HCT116 (cell line): ENCODE measurements at places on chromosomes 6 and 20. TPM values are rescaled to one million over a fixed set of nuclear protein-coding genes. Genes with fewer than 3 reads are reported as not detected.

Gene MANEA
- total RNA-seq, result 13.9 TPM

Gene ARMH2
- total RNA-seq, result not detected

Gene CTSZ
- 100 TPM for total RNA-seq

Gene PXMP4
- total RNA-seq, result 9.6 TPM

DNA sequence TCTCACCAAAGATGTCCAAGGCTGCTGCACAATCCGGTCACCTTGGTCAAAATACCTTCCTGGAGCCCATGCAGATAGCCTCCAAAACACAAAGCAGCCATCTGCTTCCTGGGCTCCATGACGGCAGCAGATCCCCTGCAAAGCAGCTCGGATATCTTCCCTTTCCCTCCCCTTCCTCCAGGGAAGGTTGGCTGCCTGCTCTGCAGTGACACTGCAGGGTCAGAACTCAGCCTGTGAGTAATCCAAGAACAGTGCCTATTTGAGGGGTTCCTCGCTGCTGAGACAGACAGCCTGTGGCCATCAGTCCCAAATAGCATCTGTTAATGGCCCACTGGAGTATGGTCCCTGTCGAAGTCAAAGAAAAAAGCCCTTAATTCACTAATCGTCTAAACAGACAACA lies 270.8 kb downstream of the PREX1 start:
- peaks cover 15% of the 10 kb centered on the region for H3K27me3 ChIP-seq
- H3K4me1 ChIP-seq, result no peaks in the 10 kb centered on the region
- H3K4me3 ChIP-seq, result no peak overlapping the region
- H3K27ac ChIP-seq, result no peak overlapping the region

DNA sequence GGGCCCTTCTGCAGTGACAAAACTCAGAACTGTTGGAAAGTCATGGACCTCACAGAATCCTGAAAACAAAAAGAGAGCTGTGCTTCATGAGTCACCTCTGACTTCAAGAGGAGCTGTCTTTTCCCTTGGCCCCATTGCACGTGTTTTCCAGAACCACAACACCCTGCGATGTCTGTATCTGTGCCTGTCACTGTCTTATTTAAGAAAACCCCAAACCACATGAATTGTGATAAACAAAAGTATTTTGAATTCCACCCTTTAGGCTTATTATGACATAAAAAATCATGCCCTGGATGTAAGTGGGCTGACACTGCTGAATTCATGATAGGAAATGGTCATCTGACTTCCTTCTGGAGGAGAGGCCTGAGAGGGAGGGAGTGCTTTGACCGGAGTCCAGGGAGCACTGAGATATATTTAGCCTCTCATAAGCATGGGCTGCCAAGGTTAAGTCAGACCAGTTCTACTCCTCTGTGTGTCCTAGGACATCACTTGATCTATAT lies 96.4 kb upstream of the DUSP22 start:
- H3K4me3 ChIP-seq, result no peak overlapping the region
- DNase-seq, result no peak
- H3K27me3 ChIP-seq, result no peaks in the 10 kb centered on the region
- H3K27ac ChIP-seq, result no peak overlapping the region
- no peaks in the 10 kb centered on the region for H3K36me3 ChIP-seq
- no peaks in the 10 kb centered on the region for H3K4me1 ChIP-seq

- no peak for DNase-seq
- no peak overlapping the region for H3K4me3 ChIP-seq
- H3K27ac ChIP-seq, result no peak overlapping the region
- H3K4me1 ChIP-seq, result no peaks in the 10 kb centered on the region; the same call in 1 of the 2 replicates
- no peaks in the 10 kb centered on the region for H3K36me3 ChIP-seq
Measured at GRCh38 chr6:125746019-125746414, 3.4 kb upstream of the HEY2 start.

GRCh38 chr6:39865011-39865888 lies 69.0 kb downstream of the MOCS1 start:
- no peak overlapping the region for H3K4me3 ChIP-seq
- DNase-seq, result peak; percentile 50
- H3K27ac ChIP-seq, result no peak overlapping the region
- H3K4me1 ChIP-seq, result no peaks in the 10 kb centered on the region
- no peaks in the 10 kb centered on the region for H3K36me3 ChIP-seq

GRCh38 chr6:165223101-165223500 lies 86.3 kb downstream of the C6orf118 start:
- H3K27ac ChIP-seq, result no peak overlapping the region
- H3K36me3 ChIP-seq, result no peaks in the 10 kb centered on the region
- no peaks in the 10 kb centered on the region for H3K27me3 ChIP-seq
- no peak for DNase-seq
- H3K4me1 ChIP-seq, result no peaks in the 10 kb centered on the region
- no peak overlapping the region for H3K4me3 ChIP-seq

DNA sequence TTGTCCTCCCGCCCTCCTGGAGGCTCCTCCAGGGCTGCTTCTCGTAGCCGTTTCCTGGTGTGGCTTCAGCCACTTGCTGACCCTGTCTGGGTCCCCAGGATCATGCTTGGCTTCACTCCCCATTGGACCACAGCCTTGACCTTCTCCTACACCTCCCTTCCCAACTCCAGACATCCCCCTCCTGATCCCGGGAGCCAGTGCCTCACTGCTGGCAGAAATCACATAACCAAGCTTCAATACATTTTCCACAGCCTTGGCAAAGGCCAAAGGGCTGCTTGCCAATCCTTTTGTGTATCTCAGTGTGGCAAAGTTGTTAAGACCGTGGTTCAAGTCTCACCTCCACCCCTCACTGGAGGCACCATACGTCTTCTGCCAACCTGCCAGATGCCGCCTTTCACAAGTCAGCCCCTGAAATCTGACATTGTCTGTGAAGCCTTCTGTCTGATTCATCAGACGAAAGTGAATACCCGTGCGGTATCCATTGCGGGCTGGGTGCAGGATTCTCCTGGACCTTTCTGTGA lies 60.1 kb downstream of the PHACTR3 start:
- H3K36me3 ChIP-seq, result no peaks in the 10 kb centered on the region
- H3K27ac ChIP-seq, result no peak overlapping the region
- peaks cover 40% of the 10 kb centered on the region for H3K27me3 ChIP-seq
- DNase-seq, result no peak
- no peaks in the 10 kb centered on the region for H3K4me1 ChIP-seq

DNA sequence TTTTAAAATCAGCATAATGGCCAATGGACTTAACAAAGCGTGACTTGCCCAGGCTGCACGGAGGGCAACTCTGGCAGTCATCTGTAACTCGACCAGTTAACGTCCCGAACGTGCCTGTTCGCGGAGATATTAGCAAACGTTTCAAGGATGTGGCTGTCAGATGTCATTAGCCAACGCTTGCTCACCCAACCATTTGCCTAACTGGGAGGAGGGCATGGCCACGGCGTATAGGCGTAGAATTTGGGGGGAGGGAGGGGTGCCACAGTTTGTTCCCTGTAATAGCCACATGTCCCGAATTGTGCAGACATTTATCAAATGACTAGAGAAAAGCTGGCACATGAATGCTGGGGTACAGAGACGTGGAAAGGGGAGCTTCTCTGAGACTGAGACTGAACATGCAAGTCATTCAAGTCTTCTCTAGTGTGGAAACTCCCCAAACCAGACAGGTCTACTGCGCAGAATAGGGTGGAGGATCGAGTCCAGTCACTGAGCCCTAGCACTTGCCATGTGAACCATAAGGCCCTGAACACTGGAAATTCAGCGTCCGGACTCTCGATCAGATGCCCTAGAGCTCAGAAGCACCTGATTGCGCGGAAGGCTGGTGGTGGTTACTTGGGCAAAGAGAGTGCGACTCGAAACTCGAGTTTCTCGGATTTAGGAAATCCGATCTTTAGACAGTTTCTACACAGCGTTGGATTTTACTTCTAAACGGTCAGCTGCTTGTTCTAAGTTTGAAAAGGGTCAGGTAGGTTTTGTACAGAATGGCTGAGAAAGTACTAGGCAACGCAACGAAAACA lies 32.6 kb downstream of the TFAP2B start:
- no peak overlapping the region for H3K4me3 ChIP-seq
- H3K36me3 ChIP-seq, result no peaks in the 10 kb centered on the region
- H3K4me1 ChIP-seq, result no peaks in the 10 kb centered on the region
- DNase-seq, result no peak
- no peak overlapping the region for H3K27ac ChIP-seq
- no peaks in the 10 kb centered on the region for H3K27me3 ChIP-seq

DNA sequence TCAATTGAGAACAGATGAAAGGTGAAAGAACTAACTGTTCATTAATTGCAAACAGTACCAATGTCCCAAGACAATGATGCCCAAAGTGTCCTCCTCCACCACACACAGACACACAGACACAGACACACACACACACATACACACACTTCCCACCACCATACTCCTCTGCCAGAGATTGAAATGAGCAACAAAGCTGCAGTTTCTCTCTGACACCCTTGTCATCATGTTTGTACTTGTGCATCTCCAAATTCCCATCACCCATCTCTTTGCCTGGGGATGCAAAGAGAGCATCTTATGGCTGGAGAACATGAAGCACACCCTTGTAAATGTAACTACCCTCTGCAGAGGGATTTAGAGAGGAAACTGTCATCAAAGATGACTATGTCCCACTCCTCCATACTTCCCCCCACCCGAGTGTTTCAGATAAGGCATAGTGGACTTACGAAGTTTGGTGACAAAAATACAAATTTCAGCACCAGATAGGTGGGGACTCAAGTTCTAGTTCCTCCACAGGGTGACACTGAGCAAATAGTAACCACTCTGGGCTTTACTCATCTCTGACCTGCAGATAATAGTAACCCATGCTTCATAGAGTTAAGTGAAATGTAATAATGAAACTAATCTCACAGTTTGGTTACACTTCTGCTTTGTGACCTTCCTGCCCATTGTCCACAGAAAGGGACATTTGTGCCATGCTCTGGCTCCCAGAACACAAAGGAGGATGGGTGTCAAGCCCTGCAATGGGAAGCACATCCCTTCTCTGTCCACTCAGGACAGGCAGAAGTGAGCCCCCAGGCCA lies 8.7 kb downstream of the MAFB start:
- peaks cover 78% of the 10 kb centered on the region for H3K27me3 ChIP-seq
- DNase-seq, result no peak
- no peaks in the 10 kb centered on the region for H3K36me3 ChIP-seq
- H3K27ac ChIP-seq, result no peak overlapping the region

GRCh38 chr6:129267028-129267427 lies 384.1 kb downstream of the LAMA2 start:
- H3K36me3 ChIP-seq, result no peaks in the 10 kb centered on the region
- DNase-seq, result no peak
- no peaks in the 10 kb centered on the region for H3K27me3 ChIP-seq
- no peak overlapping the region for H3K27ac ChIP-seq
- H3K4me3 ChIP-seq, result no peak overlapping the region

GRCh38 chr20:33104336-33104735 lies 24.9 kb downstream of the BPIFB4 start:
- H3K4me1 ChIP-seq, result no peaks in the 10 kb centered on the region
- no peak overlapping the region for H3K4me3 ChIP-seq
- H3K27me3 ChIP-seq, result no peaks in the 10 kb centered on the region
- H3K27ac ChIP-seq, result no peak overlapping the region
- DNase-seq, result no peak
- no peaks in the 10 kb centered on the region for H3K36me3 ChIP-seq

DNA sequence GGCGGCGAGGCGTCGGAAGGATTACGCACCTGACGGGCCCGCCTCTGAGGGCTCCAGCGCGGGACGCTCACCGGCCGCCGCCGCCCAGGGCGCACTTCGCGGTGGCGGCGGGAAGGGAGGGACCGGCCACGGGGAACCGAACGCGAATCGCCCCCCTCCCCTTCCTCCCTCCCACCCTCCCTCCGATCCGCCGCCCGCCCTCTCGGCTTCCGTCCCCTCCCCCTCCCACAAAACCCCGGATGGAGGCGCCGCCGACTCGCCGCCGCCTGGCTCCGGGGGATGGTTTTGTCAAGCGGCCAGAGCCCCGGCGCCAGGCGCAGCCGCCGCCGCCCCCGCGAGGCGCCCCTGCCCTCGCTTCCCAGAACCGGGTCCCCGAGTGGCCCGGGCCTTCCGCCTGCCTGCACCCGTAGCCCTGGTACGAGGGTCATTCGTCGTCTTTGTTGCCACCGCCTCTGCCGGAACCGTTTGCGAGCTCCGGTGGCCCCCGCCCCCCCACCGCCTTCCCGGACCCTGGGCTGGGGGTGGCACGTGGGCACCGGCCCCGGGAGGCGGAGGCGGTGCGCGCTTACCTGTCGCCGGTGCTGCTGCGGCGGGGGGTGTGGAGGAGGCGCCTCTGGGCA lies 398 bp downstream of the ZBTB2 start:
- H3K36me3 ChIP-seq, result no peaks in the 10 kb centered on the region
- H3K4me3 ChIP-seq, result peak overlapping the region; percentile 80
- H3K27me3 ChIP-seq, result no peaks in the 10 kb centered on the region
- H3K4me1 ChIP-seq, result peaks cover 24% of the 10 kb centered on the region
- H3K27ac ChIP-seq, result peak overlapping the region; percentile 99
- no peak for DNase-seq

DNA sequence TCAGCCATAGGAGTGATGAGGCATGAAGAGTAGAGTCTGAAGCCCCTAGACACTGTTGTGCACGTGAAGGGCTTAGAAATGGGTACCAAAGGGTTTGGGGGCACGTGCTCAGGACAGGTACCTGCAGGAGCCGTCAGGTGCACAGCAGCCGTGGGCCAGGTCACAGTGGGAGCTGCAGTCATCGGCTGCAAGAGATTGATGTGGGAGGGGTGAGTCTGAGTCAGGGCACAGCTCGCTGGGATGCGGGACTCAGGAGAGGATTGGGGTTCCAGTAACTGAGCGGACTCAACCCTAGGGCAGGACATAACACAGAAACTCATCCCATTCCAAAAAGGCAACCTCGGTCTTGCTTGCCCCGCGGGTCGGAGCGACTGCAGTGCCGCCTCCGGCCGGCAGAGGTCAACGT lies 1.1 kb downstream of the DLK2 start:
- H3K4me3 ChIP-seq, result peak overlapping the region; percentile 61
- DNase-seq, result no peak
- H3K27ac ChIP-seq, result no peak overlapping the region
- peaks cover 8% of the 10 kb centered on the region; the same call in 1 of the 2 replicates for H3K4me1 ChIP-seq

DNA sequence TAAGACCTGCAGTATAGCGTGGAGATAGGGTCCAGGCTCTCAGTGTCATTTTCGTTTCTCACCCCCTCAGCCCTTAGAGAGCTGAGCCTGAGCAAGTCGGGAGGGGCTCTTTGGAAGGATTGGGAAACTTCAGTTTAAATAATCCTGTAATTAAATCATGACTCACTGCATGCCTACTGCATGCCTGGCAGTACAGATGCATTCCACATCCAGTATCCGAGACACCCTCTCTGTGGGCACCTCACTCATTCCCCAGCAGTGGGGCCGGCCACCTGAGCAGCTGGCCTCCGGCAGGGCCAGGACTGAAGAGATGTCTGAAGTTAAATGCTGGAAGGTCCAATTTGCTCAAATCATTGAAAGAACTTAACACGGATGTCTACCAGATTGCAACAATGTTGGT lies 316.6 kb downstream of the THBS2 start:
- no peaks in the 10 kb centered on the region for H3K4me1 ChIP-seq
- peaks cover 9% of the 10 kb centered on the region; the same call in 1 of the 2 replicates for H3K27me3 ChIP-seq
- H3K27ac ChIP-seq, result no peak overlapping the region

DNA sequence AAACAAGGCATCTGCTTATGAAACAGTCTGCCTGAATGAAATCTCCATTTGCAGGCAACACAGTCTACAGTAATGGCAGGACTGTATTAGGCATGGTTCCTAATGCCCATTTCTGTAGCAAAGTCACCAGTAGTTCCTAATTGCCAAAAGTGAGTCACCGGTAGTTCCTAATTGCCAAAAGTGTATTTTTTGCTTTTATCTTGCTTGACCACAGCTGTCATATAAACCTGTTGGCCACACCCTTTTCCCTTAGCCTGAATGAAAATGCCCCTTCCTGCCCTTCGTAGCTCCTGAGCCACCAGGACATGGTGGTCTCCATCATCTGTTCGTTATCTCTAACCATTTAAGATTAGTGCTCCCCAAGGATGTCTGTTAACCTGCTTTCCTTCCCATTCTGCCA lies 34.5 kb downstream of the MTHFD1L start:
- H3K27me3 ChIP-seq, result no peaks in the 10 kb centered on the region
- no peak overlapping the region for H3K27ac ChIP-seq
- H3K4me3 ChIP-seq, result no peak overlapping the region
- peaks cover 32% of the 10 kb centered on the region for H3K4me1 ChIP-seq
- no peak for DNase-seq
